ENCODE measurements at places on chromosomes 2 and 18.

DNA sequence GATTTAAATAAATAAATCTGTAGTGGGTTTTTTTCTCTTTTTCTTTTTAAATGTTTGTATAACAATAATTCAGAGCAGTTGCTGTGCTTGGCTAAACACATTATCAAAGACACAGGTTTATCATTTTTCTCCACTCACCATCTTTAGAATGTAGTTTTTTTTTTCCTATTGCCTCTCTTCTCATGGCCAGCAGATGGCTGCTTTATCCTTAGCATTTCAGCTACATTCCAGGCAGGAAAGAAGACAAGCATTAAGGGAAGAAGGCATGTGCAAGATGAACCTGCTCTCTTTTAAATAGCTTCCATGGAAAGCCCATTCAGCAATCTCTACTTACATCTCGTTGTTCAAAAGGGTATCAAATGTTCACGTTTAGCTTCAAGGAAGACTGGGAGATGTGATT is 42.6 kb downstream of the ARHGAP15 start:
- DNase-seq, result no peak

DNA sequence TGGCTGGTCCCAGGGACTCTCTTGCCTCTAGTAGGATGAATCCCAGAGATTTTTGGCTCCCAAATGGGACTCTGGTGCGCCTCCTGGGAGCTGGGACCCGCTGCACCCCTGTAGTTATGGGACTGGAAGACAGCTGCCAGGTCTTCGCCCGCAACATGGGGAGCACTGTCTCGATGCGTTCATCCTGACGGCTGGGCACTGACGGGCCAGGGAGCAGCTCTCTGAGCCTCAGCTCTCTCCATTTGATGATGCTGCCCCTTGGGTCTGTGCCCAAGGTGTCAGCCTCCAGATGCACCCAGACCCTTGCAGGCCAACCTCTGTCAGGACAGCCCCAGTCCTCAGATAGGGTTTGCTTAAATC is 9.3 kb upstream of the ARMC9 start:
- DNase-seq, result no peak

- no peak for DNase-seq
Measured at GRCh38 chr2:39304200-39304599, 60.4 kb upstream of the CDKL4 start.

- DNase-seq, result no peak
Measured at GRCh38 chr2:102585847-102586404, 33.4 kb upstream of the SLC9A2 start.

- DNase-seq, result no peak
Measured at GRCh38 chr2:102142829-102143449, 393 bp downstream of the IL1R1 start.

GRCh38 chr2:21175895-21176646 is 52.3 kb downstream of the TDRD15 start:
- no peak for DNase-seq

Data from head of caudate nucleus (tissue), 42 donors.